ENCODE measurements at places on chromosomes 3 and 15. TPM values are rescaled to one million over a fixed set of nuclear protein-coding genes. Genes with fewer than 3 reads are reported as not detected.

PIK3CA gene
- 26.2 TPM for total RNA-seq

PRR20G gene
- total RNA-seq, result not detected

MOBP gene
- not detected for total RNA-seq

LRRIQ4 gene
- total RNA-seq, result not detected

ANKUB1 gene
- total RNA-seq, result not detected

CCDC54 gene
- not detected for total RNA-seq

SHC4 gene
- 1.9 TPM for total RNA-seq

IQCF5 gene
- total RNA-seq, result not detected

IL20RB gene
- 1.6 TPM for total RNA-seq

CDHR4 gene
- total RNA-seq, result not detected

SRP14 gene
- 150 TPM for total RNA-seq

TMCC1 gene
- 20.4 TPM for total RNA-seq

ARGFX gene
- total RNA-seq, result not detected

NR2F2 gene
- total RNA-seq, result not detected

APBA2 gene
- total RNA-seq, result 0.81 TPM

PAK6 gene
- total RNA-seq, result 0.65 TPM

COL6A5 gene
- total RNA-seq, result 0.05 TPM

TMEM212 gene
- total RNA-seq, result not detected

STRA6 gene
- total RNA-seq, result not detected

UCN2 gene
- total RNA-seq, result not detected

TNNC1 gene
- 2.5 TPM for total RNA-seq

CADM2 gene
- total RNA-seq, result not detected

ANKRD34C gene
- not detected for total RNA-seq

EXD1 gene
- total RNA-seq, result not detected

FBXL2 gene
- total RNA-seq, result not detected

ADAMTSL3 gene
- total RNA-seq, result not detected

PRTG gene
- total RNA-seq, result not detected

PHLDB2 gene
- 6.3 TPM for total RNA-seq

HRH1 gene
- 1.0 TPM for total RNA-seq

ROPN1 gene
- total RNA-seq, result not detected

TPRG1 gene
- total RNA-seq, result 9.7 TPM

SMCO1 gene
- not detected for total RNA-seq

RPS17 gene
- 1,261 TPM for total RNA-seq

VILL gene
- 18.4 TPM for total RNA-seq

MCF2L2 gene
- 6.6 TPM for total RNA-seq

TRIM42 gene
- not detected for total RNA-seq

Data from activated CD4-positive, alpha-beta memory T cell treated with anti-CD3 and anti-CD28 coated beads, Interleukin-2, amount 10 ng/mL, durations not matched to agents 7 days and 5 days (primary cell).